ENCODE measurements at places on chromosomes 4 and X. TPM values are rescaled to one million over a fixed set of nuclear protein-coding genes. Genes with fewer than 3 reads are reported as not detected.

- DNase-seq: no peak
Measured at GRCh38 chrX:129781680-129782495, 2.1 kb downstream of the SASH3 start.

DNA sequence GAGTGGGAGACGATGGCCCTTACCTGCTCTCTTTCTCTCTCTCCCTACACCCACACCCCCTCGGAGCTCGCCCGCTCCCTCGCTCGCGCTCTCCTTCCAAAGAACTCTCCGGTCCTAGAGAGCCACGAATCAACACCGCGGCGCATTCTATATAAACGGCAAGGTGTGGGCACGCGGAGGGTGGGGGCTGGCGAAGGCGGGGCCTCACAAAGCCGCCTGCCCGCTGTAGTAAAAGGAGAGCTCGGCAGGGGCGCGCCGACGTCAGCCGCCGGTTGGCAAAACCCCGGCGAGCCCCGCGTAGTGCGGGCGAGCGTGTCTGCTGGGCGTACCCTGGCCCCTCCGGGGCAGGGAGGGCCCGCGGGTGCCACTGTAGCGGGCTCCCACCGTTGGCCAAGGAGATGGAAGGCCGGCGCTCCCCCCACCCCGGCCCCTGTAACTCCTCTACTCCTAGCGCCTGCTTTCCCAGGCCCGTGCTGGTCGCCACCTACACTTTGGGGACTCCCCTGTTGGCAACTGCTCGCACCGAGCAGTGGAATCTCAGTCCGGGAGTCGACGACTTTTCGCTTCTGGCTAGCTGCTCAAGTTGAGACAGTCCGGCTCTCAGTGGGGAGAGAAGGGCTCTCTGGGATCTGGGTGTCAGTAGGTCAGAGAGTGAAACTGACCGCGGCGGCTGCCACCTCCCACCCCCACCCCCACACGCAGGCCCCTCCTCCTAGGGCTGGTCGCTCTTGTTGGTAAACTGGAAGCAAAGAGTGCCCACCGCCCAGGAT, 325.5 kb upstream of the F9 start:
- DNase-seq: no peak

DNA sequence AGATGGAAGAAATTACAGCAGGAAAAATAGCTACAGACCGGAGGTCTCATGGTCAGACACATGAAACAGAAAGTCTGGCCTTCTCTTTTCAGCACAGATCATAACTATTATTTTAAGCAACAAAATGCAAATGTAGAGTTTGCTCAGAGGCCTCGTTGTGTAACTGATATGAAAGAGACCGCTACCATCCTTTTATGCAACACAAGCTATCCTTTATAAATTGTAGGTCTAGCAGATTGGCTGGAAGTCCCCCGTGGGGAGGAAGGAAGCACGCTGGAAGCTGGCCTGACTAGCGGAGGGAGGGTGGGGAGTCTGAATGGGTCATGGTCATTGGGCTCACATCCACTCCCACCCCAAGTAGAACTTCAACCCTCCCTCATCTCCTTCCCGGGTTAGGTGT, 27.7 kb downstream of the DMP1 start:
- DNase-seq: no peak

GRCh38 chr4:151409470-151410313, 716 bp downstream of the FHIP1A start:
- DNase-seq: no peak

- DNase-seq: no peak
Measured at GRCh38 chrX:63751481-63751880, 33.5 kb downstream of the ARHGEF9 start.

- DNase-seq: no peak
Measured at GRCh38 chrX:110056419-110056818, 53.5 kb downstream of the TMEM164 start.

GRCh38 chr4:184962125-184962638, 56.1 kb upstream of the HELT start:
- no peak for DNase-seq

DNA sequence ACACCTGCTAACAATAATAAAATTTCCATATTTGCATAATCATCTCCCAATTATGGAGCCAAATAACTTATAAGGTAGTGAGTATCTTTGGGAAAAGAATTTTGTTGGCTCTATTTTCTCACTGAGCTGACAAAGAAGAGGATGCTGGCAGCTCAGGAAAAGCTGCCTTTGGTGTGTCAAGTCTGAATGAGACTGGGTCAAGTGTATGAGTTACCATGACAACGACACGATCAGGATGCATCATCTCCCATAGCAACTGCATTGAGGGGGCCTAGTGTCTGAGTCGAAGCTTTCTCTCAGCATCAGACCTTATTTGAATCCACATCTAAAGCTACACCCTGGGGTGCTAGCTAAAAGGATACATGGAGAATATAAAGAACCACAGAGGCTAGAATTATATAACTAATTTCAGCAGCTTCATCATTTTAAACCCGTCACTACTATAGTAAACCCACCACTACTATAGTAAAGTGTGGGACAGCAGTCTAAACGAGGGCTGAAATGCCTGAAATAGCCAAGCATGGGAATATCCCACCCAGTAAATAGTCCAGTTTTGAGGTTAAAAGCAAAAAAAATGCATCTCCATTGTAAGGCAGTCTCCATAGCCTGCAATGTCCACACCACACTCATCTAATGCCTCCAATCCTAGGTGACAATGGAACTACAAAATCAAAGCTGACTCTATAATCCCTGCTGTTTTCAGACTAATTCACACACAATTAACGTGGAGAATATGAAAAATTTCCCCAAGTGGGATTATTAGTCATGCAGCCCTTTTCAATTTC, 16.0 kb downstream of the GSPT2 start:
- DNase-seq: no peak

- no peak for DNase-seq
Measured at GRCh38 chr4:55791666-55792065, 27.9 kb upstream of the EXOC1L start.

- DNase-seq: no peak
Measured at GRCh38 chr4:39228377-39228776, 46.0 kb downstream of the WDR19 start.

DNA sequence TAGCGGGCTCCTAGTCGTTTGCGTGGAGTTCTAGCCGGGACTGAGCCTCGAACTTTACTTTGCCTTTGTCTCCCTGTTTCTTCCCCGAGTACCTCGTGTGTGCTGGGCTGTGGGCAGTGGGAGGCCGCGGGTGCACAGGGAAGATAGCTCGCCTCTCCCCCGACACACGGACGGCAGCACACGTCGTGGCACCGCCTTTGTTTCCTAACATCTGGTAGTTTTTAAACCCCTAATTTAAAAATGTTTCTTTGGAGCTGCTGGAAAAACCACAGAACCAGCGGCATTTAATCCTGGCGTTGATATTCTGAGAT, 866 bp downstream of the RBM46 start:
- no peak for DNase-seq

DNA sequence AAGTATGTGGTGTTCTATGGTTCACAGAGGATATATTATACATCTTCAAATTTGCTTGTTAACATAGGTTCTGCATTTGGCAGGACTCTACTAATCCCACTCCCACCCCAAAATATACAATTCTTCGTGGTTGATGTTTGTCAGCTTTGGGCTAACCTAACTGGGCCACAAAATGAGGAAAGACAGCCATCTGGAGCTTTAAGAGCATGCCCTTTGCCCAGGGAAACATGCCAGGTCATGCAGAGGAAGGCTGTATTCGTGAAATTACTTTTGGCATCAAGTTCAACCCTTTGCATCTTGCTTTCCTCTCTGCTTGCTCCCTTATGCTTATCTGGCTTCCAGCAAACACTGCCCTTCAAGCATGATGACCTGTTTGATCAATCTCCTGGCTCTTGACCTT, 46.8 kb upstream of the F9 start:
- DNase-seq: no peak

DNA sequence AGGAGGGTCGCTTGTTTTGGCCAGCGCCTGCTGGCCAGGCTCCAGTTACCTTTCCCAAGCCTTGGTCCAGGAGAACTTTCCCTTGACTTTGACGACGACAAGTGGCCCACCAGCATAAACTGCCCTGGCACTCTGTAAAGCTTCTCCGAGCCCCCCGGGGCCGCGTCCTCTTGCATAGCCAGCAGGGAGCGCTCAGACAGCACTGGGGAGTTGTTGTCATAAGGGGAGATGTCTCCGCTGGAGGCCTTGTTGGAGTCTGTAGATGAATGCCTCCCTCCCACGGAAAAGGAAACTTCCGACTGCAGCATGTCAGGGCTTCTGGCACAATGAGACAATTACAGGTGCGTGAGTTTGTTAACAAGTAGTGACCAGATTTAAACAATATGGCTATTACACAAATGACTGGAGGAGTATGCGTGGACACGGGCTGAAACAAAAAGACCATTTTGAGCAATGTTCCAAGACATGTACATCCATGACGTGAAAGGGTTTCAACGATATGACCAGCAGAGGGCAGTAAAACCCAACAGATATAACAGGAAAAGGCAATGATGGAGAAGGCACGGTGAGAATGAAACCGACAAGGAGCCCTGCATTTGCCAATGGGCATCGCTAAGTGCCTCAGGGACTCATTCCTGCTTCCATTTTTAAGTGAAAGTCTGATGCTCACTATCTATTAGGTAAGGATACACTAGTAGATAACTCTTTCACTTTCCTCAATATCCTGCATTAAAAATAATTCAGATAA, 33.0 kb downstream of the HCCS start:
- peak; percentile 75 for DNase-seq

- DNase-seq: no peak
Measured at GRCh38 chr4:82382751-82383150, 9.0 kb upstream of the HNRNPD start.

DNA sequence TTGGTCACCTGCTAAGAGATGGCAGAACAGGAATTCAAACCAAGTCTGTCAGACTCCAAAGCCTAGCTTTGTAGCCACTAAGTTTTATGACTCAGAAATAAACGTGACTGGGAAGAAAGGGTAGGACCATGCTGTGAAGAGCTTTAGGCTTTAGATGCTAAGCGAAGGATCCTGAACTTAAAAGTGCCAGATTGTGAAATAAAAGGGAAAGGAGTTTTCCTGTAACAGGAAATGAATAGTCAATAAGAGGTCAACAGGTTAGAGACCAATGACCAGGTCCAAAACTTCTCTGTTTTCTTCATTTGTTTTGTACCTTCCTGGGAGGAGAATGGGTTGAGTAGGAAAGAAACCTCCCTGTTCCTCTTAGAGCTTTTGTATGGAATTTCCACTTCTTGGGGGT, 98.8 kb upstream of the EOLA2 start:
- DNase-seq: peak; percentile 31

- DNase-seq: no peak
Measured at GRCh38 chrX:112935029-112935428, 94.4 kb upstream of the AMOT start.

DNA sequence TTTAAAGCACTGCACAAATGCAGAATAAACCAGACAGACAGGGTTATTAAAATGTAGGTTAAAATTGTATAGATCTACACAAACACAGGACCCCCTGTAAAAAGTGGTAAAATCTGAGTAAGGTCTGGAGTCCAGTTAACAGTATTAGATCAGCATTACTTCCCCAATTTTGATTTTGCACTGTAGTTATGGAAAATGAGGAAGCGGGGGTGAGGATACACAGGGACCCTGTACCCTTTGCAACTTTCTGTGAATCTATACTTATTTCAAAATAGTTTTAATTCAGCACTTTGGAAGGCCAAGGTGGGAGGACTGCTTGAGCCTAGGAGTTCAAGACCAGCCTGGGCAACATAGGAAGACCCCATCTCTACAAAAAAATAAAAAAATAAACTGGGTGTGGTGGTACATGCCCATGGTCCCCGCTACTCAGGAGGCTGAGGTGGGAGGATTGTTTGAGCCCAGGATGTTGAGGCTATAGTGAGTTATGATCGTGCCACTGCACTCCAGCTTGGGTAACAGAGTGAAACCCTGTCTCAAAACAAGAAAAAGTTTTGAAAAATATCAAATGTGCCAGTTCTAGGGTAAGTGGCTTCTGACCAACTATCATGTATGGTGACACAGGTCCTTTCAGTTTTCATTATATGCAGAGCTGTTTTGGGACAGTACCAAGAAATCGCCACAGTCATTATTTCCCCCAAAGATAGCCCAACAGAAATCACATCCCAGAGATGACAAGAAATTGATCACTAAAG, 17.7 kb downstream of the SEL1L3 start:
- DNase-seq: no peak

- DNase-seq: peak; percentile 87
Measured at GRCh38 chrX:30283456-30284200, 25.6 kb downstream of the NR0B1 start.

GRCh38 chrX:57121816-57122215, 468 bp upstream of the SPIN2B start:
- DNase-seq: no peak

DNA sequence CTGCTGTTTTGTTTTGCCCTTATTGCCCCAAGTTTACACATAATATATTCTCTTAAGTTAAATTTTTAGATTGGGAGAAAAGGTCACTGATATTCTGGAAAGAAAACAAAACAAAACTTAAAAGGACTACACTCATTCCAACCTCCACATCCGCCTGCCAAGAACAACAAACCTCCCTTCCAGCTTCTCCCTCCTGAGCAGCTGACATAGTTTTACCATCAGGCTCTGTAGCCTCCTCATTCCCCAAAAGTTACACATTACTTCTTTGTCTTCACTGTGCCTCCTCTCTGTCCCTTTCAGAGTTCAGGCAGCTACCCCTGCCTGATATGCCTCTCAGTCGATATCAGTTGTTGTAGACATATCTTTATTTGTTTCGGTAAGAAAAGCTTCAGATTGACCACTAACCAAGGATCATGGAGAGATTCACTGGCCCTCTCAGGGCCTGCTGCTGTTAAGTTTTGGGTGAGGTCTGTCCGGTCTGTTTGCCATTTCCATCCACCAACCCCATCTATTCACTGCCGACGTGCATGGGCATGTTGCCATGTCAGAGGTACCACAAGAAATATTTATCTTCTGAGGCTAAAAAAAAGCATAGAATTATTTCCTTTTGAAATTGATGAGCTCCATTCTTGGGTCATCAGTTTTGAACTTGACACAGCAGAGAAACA, 164.1 kb downstream of the GASK1B start:
- peak; percentile 88 for DNase-seq

SPANXN2 gene
- total RNA-seq: not detected

CT45A10 gene
- total RNA-seq: not detected

AMER1 gene
- 2.0 TPM for total RNA-seq

MAOA gene
- 18.1 TPM for total RNA-seq

GPM6B gene
- not detected for total RNA-seq

MAGEA2B gene
- total RNA-seq: not detected

CLCN5 gene
- total RNA-seq: 12.9 TPM

GPC3 gene
- total RNA-seq: not detected

DRP2 gene
- 0.78 TPM for total RNA-seq

ARMCX4 gene
- total RNA-seq: 17.6 TPM

RPS6KA6 gene
- total RNA-seq: 0.69 TPM
